ENCODE measurements at places on chromosomes 5 and 9.

DNA sequence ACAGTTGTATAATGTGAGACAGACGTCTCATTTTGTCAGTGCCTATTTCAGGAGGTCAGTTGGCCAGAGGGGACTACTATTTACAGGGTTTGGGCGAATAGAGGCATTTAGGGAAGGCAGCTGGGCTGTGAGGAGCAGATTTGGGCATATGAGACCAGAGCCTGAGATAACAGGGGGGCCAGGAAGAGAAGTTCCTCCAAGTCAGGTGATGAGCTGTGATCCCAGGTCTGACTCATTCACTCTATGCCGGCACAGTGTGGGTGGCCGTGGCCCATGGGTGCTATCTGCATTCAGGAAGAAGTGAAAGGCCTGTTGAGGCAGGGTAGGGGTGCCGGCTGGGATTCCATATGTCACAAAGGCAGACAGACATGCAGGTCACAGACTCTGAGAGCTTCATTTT, 142.8 kb downstream of the PDZD2 start:
- no peak for DNase-seq

DNA sequence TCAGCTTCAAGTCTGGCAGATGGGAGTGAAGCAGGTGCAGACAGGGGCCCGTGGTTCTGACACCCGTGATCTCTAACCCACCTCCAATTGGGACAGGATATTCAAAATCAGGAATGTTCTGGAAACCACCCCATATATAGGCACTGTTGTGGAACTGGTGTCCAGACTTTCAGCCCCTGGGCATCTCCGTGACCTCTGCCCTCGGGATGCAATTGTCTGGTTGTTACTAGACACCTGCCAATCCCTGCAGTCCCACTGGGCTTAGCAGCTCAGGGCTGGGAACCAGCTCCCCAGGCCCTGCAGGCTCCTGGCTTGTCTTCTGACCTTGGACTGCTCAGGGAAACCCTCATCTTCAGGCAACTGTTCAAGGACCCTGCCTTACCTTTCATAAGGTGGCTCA, 38.8 kb downstream of the NTNG2 start:
- DNase-seq: no peak

DNA sequence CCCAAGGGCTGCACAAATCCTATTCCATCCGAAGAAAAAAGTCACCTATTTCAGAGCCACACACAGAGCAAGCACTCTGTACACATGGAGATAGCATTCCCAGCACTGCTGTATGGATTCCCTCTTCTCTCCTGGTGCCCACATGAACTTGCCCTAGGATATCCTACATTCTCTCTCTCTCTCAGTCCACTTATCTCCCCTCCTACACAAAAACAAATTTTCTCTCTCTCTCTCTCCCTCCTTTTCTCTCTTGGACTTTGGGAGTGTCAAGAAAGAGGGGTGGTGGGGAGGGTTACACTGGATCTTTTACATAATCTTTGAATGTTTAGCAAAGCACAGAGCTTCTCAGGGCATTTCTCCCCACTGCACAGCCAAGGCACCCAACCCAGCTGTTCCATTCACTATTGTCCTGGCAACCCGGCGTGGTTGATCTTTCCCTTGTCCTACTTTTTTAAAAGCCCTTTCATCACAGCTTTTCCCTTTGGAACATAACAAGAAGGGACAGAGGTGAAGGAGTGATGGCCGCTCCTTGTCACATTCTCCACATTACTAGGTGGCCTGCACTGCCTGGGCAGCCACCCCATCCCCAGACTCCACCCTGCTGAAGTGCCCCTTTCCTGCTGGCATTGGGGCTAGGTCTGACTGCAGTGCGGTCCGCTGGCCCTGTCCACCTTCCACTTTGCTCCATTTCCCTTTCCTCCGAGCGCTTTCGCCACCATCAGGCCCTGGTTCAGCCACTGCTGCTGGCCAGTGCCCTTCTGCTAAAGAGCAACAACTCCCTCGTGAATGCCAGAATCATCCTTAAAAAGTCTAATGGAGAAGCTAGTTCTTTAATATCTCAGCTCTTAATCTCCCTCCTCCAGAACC, 22.2 kb upstream of the SLC1A3 start:
- no peak for DNase-seq

- DNase-seq: no peak
Observed at GRCh38 chr9:107153336-107153735, 129.7 kb upstream of the RAD23B start.

DNA sequence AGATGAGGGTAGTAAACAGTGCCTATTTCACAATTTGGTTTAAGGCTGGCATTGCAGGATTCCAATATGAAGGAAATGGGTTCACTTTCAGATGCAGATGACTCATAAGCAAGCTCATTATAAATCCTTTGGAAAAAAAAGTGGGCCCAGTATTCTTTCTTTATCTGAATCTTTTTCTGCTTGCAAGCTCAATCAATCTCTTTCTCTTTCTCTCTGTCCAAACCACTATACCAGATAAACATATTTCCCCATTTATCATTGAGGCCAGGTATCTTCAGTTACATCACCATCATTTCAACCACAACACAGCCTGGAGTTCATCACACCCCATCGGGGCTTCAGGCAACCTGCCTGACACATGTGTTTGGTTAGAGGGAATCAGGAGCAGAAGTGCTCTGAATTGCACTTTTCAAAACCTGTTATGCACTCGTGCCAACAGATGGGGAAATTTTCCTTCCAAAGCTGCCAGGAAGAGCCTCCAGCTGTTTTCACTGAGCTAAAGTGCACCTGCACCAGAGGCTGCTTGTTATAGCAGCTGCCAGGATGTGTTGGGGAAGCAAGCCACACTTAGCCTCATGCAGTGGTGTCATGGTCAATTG, 30.0 kb upstream of the MAMDC2 start:
- no peak for DNase-seq

DNA sequence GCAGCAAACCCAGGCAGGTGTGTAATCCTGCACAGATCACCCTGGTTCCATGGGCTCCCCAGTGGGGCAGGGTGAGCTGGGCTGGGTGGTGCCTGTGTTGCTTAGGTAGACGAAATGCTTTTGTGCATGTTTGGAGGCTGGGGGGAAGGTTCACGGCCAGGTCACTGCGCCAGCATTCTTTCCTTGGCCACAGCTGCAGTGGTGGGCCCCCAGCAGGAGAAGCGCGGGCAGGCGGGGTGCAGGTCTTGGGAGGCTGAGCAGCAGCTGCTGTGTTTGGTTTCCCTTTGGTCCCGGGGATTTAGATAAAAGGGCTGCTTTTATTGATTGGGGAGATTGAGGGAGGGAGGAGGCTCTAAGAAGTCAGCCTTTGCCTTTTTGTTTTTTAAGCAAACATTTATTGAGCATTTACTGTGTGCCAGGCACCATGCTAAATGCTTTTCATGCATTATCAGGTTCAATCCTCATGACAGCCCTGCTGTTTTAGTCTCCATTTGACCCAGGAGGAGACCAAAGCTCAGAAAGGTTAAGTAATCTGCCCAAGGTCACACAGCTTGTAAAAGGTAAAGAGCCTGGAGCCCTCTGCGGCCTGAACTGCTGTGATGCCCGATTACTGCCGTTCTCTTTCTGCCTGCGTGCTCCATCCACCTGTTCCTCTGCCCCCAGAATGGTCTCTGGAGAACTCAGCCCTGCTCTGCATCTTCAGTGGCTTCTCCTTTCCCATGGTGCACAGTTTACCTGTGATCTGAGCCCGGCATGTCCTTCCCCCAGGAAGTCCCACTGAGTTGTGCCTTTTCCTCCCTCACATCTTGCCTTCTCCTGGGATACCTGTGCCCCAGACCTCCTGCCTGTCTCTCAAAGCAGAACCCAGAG, 94.4 kb downstream of the MACROH2A1 start:
- no peak for DNase-seq

- no peak for DNase-seq
Observed at GRCh38 chr5:44942524-44943001, 133.8 kb downstream of the MRPS30 start.

GRCh38 chr5:5384660-5385330, 37.7 kb upstream of the ICE1 start:
- DNase-seq: no peak

DNA sequence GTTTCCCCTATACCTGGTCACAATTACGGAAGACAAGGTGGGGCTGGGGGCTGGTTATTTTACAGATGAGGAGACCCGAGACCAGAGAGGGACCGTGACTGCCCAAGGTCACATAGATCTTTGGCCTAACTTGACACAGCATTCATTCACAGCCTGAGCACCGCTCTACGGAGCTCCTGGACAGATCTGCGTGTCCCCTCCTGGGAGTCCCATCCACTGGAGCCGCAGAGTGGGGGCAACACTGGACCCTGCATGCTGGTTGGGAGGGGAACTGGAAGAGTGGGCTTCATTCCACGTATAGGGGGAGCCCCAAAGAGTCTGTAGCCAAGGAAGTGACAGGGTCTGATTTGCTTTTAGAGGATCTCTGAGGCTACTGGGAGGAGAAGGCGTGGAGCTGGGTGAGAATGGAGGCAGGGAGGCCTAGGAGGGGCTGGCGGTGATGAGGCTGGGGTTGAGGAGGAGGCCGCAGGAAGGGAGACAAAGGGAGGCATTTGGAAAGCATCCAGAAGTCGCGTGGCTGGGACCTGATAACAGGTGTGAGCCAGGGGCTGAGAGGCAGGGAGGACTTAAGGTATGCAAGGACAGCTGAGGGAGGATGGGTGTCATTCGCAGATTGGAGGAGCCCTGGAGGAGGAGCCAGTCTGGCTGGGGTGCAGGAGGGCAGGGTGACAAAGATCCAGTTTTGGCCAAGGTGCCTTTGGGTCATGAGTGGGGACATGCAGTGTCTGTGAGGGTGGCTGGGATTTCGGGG, 64.3 kb upstream of the IER5L start:
- no peak for DNase-seq

GRCh38 chr9:33128570-33128969, 38.6 kb downstream of the B4GALT1 start:
- DNase-seq: no peak

DNA sequence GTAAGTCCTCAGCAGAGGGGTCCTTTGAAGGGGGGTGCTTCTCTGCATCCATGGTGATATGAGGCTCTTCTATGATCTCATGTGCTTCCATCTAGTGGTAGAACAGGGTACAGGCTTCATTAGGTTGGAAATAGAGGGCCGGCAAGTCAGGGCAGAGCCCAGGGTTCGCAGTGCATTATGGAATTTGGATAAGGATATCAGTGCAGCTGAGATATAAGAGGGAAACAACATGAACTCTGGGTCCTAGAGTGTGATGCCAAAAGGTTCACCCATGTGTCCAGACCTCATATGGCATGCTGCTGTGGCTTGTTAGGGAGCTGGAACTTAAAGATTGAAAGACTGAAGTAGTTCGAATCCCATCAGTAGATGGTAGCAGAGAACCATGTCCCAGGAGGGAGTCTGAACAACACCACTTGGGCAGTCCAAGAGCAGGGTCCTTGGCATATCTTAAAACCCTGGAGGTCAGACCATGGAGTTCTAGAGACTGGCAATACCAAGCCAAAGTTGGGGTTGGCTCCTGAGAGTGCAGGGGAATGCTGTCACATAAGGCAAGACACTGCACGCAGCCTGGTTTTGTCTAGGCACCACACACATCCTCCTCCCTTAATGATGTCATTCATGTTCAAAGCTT, 2.3 kb downstream of the FAM221B start:
- no peak for DNase-seq

DNA sequence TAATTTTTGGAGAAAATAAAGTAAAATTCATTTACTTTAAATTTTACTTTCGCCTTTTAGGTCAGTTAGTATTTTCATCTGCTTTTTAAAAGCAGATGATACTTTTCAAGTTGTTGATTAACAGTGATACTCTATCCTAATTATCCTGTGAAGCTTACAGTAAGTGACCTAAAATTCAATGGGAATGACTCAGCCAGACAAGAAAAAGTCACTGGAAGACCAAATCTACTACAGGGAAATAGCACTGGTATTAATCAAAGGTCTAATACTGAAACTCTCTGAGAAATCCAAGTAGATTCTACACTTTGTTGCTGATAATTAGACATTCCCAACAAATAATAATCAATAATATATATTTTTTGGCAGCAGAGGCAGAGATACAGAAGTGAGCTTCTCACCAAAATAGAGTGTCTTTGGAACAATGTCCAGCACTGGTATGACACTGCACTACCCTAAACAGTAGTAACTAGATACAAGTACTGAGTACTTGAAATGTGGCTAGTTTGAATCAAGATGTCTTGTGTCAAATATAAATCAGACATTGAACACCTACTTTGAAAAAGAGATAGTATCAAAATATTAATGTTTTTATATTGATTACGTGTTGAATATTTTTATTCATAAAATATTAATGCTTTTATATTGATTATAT, 22.8 kb upstream of the ELL2 start:
- DNase-seq: no peak

- no peak for DNase-seq
Observed at GRCh38 chr5:102295534-102296177, 428 bp downstream of the SLCO4C1 start.

GRCh38 chr5:176693477-176693851, 46.2 kb downstream of the TSPAN17 start:
- no peak for DNase-seq

- DNase-seq: no peak
Observed at GRCh38 chr9:109861499-109861898, 81.5 kb downstream of the PALM2AKAP2 start.

DNA sequence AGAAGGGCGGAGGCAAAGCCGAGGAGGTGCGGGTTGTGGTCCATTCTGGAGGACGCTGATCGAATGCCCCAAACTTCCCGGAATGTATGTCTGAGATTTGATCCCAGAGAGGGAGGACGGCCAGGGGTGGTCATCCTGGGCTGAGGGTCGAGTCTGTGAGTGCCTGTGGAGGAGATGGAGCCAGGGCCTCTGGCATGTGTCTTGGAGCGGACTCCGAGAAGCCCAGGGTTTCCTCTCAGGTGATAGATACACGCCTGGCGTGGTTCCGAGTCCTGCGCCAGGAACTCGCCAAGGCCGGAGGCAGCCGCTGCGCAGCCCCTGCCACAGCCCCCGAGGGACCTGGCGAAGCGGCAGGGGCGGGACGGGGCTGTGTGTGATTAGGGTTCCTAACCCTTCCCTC, 363 bp downstream of the ZNF454 start:
- no peak for DNase-seq

- DNase-seq: no peak
Observed at GRCh38 chr5:10789726-10790125, 28.7 kb upstream of the DAP start.

DNA sequence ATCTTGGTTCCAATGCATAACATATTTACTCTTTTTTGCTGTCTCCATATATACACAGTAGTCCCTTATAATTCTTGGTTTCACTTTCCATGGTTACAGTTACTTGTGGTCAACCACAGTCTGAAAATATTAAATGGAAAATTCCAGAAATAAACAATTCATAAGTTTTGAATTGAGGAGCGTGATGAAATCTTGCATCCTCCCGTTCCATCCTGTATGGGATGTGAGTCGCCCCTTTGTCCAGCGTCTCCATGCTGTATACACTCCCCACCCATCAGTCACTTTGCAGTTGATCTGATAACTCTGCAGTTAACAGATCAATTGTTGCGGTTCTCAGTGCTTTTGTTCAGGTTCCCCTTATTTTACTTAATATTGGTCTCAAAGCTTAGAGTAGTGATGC, 11.5 kb upstream of the FAF2 start:
- no peak for DNase-seq

Data from stimulated activated CD4-positive, alpha-beta T cell treated with anti-CD3 and anti-CD28 coated beads, Interleukin-15, amount 100 ng/mL, for 48 hours (primary cell).